ENCODE measurements at places on chromosomes 5 and 9.

DNA sequence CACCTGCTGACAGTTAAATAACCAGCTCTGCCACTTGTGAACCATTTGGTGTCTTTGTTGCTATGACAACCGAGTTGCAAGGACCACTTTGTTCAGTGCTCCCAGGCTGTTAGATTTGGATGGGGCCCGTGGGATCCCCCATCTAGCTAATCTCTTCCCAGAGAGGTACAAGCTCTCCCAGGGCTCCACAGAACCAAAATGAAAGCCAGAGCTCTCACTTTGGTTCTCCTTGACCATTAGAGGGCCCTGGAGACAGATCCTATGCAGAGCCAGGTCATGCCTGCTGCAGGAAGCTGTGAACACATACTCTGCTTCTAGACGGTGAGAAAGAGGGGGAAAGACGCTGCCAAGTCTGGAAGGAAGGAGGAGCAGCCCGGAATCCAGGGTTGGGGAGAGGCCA is 224.6 kb downstream of the GABBR2 start:
- no peaks in the 10 kb centered on the region for H3K4me1 ChIP-seq
- no peaks in the 10 kb centered on the region for H3K36me3 ChIP-seq
- DNase-seq = no peak

- no peaks in the 10 kb centered on the region for H3K4me1 ChIP-seq
- no peak overlapping the region for H3K4me3 ChIP-seq
- no peak for DNase-seq
- no peak overlapping the region for H3K27ac ChIP-seq
- peaks cover 40% of the 10 kb centered on the region for H3K27me3 ChIP-seq
These were observed 8.4 kb downstream of the IRX2 start for GRCh38 chr5:2742921-2743679.

DNA sequence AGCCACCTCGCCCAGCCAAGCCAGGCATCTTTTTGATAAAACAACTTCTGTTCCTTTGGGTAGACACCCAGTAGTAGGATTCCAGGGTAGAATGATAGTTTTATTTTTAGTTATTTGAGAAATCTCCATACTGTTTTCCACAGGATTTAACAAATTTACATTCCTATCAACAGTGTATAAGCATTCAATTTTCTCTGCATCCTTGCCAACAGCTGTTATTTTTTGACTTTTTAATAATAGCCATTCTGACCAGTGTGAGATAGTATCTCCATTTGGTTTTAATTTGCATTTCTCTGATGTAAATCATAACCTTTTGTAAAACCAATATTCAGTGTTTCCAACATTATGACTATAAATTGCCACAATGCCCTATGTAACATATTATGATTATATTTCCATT is 28.2 kb upstream of the CCNB1 start:
- no peaks in the 10 kb centered on the region for H3K4me1 ChIP-seq
- no peak overlapping the region for H3K4me3 ChIP-seq
- H3K27me3 ChIP-seq = no peaks in the 10 kb centered on the region
- no peak overlapping the region for H3K27ac ChIP-seq
- no peaks in the 10 kb centered on the region for H3K36me3 ChIP-seq

DNA sequence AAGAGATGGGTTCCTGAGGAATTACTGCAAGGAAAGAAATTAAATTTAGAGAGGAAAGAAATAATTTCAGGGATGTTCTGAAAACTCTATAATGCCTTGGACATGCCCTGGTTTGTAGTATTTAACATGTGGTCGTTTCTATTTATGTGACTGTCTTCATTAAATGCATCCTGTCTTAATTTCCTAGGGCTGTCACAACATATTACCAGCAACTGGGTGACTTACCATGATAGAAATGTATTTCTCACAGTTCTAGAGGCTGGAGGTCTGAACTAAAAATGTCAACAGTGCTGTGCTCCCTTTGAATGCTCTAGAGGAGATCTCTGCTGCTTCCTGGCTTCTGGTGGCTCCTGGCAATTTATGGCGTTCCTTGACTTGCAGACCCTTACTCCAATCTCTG is 287.7 kb downstream of the FBXL7 start:
- H3K27ac ChIP-seq = no peak overlapping the region
- no peak overlapping the region for H3K4me3 ChIP-seq
- H3K27me3 ChIP-seq = no peaks in the 10 kb centered on the region
- peaks cover 20% of the 10 kb centered on the region for H3K4me1 ChIP-seq
- no peak for DNase-seq

- no peak overlapping the region for H3K27ac ChIP-seq
- no peaks in the 10 kb centered on the region for H3K36me3 ChIP-seq
- no peak overlapping the region for H3K4me3 ChIP-seq
- H3K27me3 ChIP-seq = peaks cover 13% of the 10 kb centered on the region
- DNase-seq = no peak
These were observed 106.6 kb upstream of the PITX1 start for GRCh38 chr5:135140446-135141204.

GRCh38 chr9:116191576-116192415 is 38.2 kb downstream of the PAPPA start:
- H3K36me3 ChIP-seq = no peaks in the 10 kb centered on the region
- H3K27ac ChIP-seq = no peak overlapping the region
- peaks cover 3% of the 10 kb centered on the region for H3K4me1 ChIP-seq
- no peak for DNase-seq
- H3K4me3 ChIP-seq = no peak overlapping the region

DNA sequence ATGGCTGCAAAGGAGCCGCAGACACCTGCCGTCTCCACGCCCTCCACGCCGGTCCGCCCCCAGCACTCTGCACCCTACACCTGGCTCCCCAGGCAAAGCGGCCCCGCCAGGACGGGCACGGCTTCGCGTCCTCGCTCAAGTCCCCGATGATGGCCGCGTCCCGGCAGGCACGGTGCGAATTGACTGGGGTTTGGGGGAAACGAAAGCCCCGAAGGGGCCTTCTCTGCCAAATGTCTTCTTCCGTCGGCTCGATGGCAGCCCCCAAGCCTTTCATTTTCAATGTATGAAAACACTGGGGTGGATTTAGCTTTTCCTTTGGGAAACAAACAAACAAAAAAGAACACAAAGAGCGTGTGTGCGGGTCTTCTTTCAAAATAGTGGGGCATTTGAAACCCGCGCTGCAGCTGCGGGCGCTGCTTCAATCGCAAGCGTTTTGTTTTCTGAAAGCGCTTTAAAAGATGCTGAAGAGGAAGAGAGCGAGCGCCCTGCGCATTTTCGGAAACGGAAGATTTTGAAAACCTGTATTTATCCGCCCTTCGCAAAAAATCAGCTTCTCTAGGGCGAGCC is 160.0 kb downstream of the RMI1 start:
- H3K27ac ChIP-seq = no peak overlapping the region
- peaks cover 21% of the 10 kb centered on the region for H3K4me1 ChIP-seq
- H3K4me3 ChIP-seq = peak overlapping the region; percentile 33
- no peaks in the 10 kb centered on the region for H3K36me3 ChIP-seq

- H3K4me3 ChIP-seq = no peak overlapping the region
- no peaks in the 10 kb centered on the region for H3K27me3 ChIP-seq
These were observed 986.9 kb downstream of the CDH18 start for GRCh38 chr5:19001054-19001453.

DNA sequence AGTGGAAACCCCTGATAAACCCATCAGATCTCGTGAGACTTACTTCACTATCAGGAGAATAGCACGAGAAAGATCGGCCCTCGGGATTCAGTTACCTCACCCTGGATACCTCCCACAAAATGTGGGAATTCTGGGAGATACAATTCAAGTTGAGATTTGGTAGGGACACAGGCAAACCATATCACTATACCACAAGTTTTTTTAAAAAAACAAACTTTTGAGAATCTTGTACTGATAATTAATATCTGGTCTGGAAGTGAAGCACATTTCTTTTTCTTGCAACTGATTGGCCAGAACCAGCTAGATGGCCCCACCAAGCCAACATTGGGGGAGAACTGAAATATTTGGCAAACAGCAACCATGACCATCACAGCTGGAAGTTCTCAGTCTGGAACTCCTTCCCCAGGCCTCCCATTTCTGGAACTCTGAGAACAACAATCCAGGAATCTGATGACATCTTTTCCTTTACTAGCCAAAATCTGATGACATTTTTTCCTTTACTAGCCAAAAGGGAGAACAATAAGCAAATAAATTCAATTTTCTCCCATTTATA is 51.8 kb upstream of the CDKN2B start:
- H3K4me1 ChIP-seq = no peaks in the 10 kb centered on the region
- H3K27me3 ChIP-seq = no peaks in the 10 kb centered on the region
- H3K27ac ChIP-seq = no peak overlapping the region

DNA sequence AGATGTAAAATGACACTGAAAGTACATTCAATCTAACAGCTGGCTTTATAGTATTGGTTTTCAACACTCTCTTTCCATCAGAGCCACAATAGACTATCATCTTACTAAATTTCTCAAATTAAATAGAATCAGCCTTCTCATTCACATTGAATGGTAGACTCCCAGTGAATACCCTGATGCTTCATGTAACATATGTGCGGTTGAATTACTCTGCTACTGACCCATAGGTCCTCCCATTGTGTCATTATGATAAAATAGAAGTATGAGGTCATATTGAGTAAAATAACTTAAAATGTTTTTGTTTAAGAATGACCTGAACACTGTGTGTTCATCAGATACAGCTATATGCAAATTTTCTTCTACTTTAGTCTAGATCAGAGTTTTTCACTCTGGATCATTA is 75.9 kb upstream of the ADAMTSL1 start:
- DNase-seq = no peak
- peaks cover 35% of the 10 kb centered on the region for H3K4me1 ChIP-seq
- H3K4me3 ChIP-seq = no peak overlapping the region
- H3K36me3 ChIP-seq = no peaks in the 10 kb centered on the region
- no peak overlapping the region for H3K27ac ChIP-seq

- H3K27ac ChIP-seq = no peak overlapping the region
- no peak for DNase-seq
- H3K4me3 ChIP-seq = no peak overlapping the region
- H3K27me3 ChIP-seq = no peaks in the 10 kb centered on the region
These were observed 120.6 kb downstream of the SEMA6A start for GRCh38 chr5:116453988-116454411.

GRCh38 chr5:128773378-128773777 is 191.9 kb upstream of the SLC27A6 start:
- H3K36me3 ChIP-seq = no peaks in the 10 kb centered on the region
- no peak overlapping the region for H3K4me3 ChIP-seq

DNA sequence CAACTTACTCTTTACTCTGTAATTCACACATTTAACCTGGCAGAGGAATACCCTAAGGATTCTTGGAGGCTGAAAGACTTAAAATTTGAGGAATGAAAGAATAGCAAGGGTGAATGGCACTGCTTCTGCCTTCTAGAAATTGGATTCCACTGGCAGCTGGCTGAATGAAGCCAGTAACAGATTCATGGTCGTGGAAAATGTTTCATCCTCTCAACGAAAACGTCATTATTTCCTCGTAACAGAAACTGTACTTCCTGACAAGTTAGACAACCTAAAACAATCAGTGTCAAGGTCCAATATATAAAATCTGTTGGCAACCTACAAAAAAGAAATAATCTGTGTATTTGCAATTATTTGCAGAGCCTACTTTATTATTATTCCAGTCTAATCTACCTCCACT is 39.7 kb downstream of the BNC2 start:
- no peak overlapping the region for H3K27ac ChIP-seq
- H3K4me3 ChIP-seq = no peak overlapping the region
- peaks cover 4% of the 10 kb centered on the region for H3K4me1 ChIP-seq
- no peak for DNase-seq
- no peaks in the 10 kb centered on the region for H3K27me3 ChIP-seq

GRCh38 chr5:94064025-94064424 is 322.6 kb upstream of the POU5F2 start:
- no peaks in the 10 kb centered on the region for H3K36me3 ChIP-seq
- no peaks in the 10 kb centered on the region for H3K4me1 ChIP-seq
- no peak for DNase-seq
- no peaks in the 10 kb centered on the region for H3K27me3 ChIP-seq
- H3K4me3 ChIP-seq = no peak overlapping the region

- H3K27me3 ChIP-seq = no peaks in the 10 kb centered on the region
- H3K27ac ChIP-seq = no peak overlapping the region
- no peaks in the 10 kb centered on the region for H3K4me1 ChIP-seq
- no peaks in the 10 kb centered on the region for H3K36me3 ChIP-seq
These were observed 18.6 kb upstream of the KDM4C start for GRCh38 chr9:6739218-6739617.

DNA sequence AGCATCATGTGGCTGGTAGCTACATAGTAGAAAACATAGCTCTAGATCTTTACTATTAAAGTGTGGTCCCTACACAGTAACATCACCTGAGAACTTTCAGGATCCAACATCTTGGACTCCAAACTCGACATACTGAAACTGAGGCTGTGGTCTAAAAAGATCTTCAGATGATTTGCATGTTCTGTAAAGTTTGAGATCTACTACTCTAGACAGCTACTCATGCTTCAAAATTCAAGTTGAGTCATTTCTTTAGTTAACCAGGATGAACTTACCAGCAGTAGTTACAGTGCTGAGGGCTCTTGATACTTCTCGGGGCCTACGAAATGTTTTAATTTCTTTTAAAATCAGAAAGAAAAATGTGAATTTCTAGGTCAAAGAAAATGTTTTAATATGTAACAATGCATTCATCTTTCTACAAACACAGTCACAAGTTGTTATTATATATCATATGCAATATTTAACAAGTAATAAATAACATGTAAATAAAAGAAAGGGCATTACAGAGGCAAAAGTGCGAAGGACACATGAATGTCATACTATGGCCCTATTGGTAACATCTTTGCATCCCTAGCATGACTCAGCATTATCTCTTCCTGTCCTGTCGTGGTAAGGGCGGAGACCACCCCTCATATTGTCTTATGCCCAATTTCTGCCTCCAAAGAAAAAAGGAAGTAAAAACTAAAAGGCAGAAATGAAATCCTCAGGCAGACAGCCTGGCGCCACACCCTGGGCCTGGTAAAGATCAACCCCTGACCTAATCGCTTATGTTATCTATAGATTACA is 563.9 kb upstream of the TLE4 start:
- peaks cover 18% of the 10 kb centered on the region for H3K4me1 ChIP-seq
- H3K4me3 ChIP-seq = no peak overlapping the region
- no peaks in the 10 kb centered on the region for H3K36me3 ChIP-seq
- no peak overlapping the region for H3K27ac ChIP-seq
- H3K27me3 ChIP-seq = no peaks in the 10 kb centered on the region

- H3K36me3 ChIP-seq = no peaks in the 10 kb centered on the region
- H3K27ac ChIP-seq = no peak overlapping the region
- no peak overlapping the region for H3K4me3 ChIP-seq
- H3K27me3 ChIP-seq = no peaks in the 10 kb centered on the region
- no peaks in the 10 kb centered on the region for H3K4me1 ChIP-seq
These were observed 106.5 kb upstream of the CCDC112 start for GRCh38 chr5:115402822-115403577.

GRCh38 chr5:115472271-115473025 is 72.1 kb downstream of the FEM1C start:
- H3K27ac ChIP-seq = no peak overlapping the region
- no peak overlapping the region for H3K4me3 ChIP-seq
- H3K27me3 ChIP-seq = no peaks in the 10 kb centered on the region
- no peaks in the 10 kb centered on the region for H3K4me1 ChIP-seq
- no peak for DNase-seq

GRCh38 chr5:135087950-135088349 is 53.9 kb upstream of the PITX1 start:
- no peaks in the 10 kb centered on the region for H3K4me1 ChIP-seq
- DNase-seq = no peak
- no peak overlapping the region for H3K27ac ChIP-seq
- no peaks in the 10 kb centered on the region for H3K36me3 ChIP-seq
- H3K27me3 ChIP-seq = peaks cover 1% of the 10 kb centered on the region

GRCh38 chr9:96611302-96611701 is 8.3 kb downstream of the CDC14B start:
- peaks cover 15% of the 10 kb centered on the region for H3K27me3 ChIP-seq
- H3K4me1 ChIP-seq = no peaks in the 10 kb centered on the region
- DNase-seq = no peak
- no peak overlapping the region for H3K27ac ChIP-seq
